ENCODE measurements at places on chromosomes 1 and 21.

GRCh38 chr1:221724931-221725605, 16.8 kb downstream of the DUSP10 start:
- DNase-seq, result no peak

- no peak for DNase-seq
Observed at GRCh38 chr1:185232874-185233273, 75.9 kb downstream of the SWT1 start.

DNA sequence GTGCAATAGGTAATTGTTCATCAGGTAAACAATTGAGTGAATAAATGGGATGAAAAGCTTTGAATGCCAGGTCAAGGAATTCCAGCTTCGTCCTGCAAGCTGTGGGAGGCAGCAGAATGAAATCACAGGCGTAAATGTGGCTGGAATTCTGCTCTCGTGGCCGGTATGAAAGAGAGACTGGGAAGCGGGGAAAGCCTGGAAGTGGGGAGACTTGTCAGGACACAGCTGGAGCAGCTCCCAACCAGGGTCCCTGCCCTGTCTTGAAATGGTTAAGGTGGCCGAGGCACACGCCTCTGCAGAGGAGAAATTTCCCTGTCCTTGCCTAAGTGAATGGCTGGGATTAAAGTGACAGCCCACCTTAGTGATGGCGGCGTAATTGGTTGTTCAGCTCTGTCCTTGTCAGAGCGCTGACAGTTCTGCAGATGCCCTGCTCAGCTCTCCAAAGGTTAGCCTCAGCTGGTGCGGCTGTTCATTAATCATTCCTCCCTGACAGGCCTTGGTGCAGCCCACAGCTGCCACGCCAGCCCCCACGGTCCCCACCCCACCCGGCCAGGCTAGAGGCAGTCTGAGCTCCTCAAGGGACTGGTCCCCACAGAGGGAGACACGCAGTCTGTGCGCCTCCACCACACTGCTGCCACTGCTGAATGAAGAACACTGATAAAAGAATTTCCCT, 398.3 kb upstream of the POU3F1 start:
- no peak for DNase-seq

GRCh38 chr1:47776667-47777131, 220.5 kb downstream of the TRABD2B start:
- DNase-seq, result no peak

- no peak for DNase-seq
Observed at GRCh38 chr21:32702702-32703101, 25.1 kb downstream of the SYNJ1 start.

- DNase-seq, result no peak
Observed at GRCh38 chr1:89489047-89489729, 35.4 kb upstream of the LRRC8B start.

DNA sequence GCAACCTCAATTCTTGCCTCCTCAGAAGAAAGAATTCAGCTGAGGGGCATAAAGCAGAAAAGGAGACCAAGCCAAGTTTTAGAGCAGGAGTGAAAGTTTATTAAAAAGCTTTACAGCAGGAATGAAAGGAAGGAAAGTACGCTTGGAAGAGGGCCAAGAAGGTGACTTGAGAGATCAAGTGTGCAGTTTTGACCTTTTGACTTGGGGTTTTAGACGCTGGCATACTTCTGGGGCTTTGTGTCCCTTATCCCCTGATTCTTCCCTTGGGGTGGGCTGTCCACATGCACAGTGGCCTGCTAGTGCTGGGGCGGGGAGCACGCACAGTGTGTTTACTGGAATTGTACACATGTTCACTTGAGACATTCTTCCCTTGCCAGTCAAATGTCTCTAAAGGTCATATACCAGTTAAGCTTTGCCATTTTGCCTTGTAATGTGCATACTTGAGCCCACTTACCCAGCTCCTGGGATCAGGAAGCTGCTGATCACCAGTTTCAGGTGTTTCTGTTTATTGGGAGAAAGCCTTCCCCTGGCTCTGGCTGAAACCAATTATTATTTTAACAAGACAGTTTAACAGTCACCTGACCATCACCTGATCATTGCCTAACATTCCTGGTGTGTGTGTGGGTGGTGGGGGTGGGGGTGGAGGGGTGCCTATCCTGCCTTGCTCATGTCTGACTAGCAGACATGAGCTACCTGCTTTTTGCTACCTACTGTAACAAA, 36.2 kb downstream of the UTP25 start:
- DNase-seq, result no peak

DNA sequence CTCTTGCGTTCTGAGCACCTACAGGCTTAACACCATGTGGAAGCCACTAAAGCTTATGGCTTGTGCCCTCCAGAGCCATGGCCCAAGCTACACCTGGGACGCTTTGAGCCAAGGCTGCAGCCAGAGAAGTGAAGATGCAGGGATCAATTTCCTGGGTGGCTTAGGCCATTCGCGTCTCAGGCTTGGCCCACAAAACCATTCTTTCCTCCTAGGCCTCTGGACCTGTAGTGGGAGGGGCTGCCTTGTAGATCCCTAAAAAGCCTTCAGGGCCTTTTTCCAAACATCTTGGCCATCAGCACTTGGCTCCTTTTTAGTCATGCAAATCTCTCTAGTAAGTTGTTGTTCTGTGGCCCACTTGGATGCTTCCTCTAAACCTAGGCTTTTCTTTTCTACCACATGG, 401.7 kb upstream of the RUNX1 start:
- DNase-seq, result no peak

DNA sequence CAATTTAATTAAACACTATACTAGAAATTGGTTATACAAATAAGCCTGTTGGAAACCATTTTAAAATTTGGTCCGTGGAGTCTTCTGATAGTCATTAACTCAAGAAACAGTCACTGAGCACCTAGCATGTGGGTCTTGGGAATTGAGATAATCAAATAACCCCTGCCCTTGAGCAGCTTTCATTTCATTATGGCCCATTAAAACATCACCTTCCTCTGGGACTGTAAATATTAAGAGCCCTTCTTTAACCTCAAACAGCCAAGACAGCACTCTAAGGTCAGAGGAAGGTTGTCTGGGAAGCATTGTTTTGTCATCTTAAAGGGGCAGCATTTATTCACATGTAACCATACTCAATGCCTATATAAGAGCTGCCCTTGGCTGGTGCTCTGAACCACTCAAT, 610.3 kb upstream of the USP24 start:
- no peak for DNase-seq

DNA sequence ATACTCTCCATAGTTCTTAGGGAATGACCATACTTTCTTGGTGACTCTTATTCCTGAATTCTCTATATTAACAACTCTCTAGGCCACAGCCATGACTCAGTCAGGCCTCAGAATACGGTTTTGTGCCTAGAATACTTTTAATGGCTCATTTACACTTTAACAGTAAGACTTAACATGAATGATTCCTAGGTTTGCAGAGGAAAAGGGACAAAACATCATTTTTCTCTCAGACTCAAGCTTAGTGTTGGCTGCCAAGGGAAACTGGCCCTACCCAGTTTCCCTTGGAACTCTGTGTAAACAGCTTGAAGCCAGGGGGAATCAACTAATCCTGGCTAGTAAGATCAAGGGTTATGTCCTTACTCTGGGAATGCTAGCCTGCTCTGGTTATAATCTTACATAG, 164.9 kb upstream of the PKN2 start:
- no peak for DNase-seq

GRCh38 chr1:206685334-206685768, 646 bp downstream of the MAPKAPK2 start:
- DNase-seq, result no peak

- peak; percentile 63 for DNase-seq
Observed at GRCh38 chr1:38872401-38873026, 634 bp downstream of the MYCBP start.

- peak; percentile 74 for DNase-seq
Observed at GRCh38 chr1:212699104-212699624, 476 bp downstream of the BATF3 start.

GRCh38 chr1:25110485-25110884, 121.8 kb downstream of the SYF2 start:
- no peak for DNase-seq

DNA sequence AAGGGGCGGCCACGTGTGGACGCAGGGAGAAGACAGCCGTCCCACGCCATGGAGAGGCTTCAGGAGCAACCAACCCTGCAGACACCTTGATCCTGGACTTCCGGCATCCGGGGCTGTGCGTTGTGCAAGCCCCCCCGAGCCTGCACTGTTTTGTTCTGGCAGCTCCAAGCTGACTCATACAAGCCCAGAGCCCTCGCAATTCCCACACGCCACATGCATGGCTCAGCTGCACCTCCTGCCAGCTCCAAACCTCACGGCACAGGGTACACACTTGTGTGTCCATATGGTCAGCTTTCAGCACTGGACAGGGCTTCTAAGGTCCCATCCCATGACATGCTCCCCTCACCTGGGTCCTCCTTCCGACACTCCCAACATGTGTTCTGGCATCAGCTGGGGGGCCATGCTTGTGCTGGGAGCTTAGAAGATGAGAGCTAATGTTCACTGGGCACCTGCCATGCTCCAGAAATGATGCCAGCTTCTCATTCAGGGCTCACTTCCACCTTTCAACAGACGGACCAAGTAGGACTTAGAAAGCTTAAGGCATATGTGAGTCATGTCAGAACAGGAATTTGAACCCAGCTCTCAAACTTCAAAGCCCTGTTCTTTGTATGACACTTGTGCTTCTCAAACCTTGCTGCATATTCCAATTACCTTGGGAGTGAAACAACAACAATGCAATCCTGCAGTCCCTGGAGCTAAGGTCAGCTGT, 137.3 kb downstream of the PGBD5 start:
- peak; percentile 5 for DNase-seq

DNA sequence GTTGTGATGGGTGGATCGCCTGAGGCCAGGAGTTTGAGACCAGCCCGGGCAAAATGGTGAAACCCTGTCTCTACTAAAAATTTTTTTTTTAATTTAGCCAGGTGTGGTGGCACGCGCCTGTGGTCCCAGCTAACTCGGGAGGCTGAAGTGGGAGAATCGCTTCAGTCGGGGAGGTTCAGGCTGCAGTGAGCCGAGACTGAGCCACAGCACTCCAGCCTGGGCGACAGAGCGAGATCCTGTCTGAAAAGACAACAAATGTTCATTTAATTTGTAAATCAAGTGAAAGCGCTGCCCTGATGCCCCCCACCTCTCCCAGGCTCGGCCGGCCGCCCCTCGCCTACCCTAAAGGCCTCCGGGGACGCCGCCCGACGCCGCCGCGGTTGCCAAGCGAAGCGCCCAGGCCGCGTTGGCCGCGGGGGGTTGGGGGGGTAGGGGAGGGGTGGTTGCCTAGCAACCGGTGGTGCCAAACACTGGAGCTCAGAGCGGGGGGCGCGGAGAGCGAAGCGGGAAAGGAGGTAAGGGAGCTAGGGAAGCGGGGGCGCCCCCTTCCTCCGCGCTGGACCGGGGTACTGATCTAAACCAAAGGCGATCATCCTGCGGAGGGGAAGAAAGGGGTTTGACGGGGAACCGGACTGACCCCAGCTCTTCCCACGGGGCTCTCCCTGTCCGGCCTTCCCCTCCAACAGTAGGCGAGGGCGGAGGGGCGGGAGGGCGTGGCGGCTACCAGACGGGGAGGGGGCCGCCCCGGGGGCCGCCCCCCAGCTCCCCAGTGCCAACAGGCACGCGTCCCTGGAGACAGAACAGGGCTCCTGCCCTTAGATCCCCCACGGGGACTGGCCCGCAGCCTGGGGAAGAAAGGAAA, at the start of gene TEKT2:
Gene TEKT2 (plus strand): TSS at position 460 of the 862 bp plus-strand sequence. CDS start 828 bp downstream, outside the sequence.
- DNase-seq, result no peak

GRCh38 chr1:2306151-2306978, 78.2 kb downstream of the SKI start:
- no peak for DNase-seq

GRCh38 chr1:226181996-226182714, 4.4 kb downstream of the ACBD3 start:
- no peak for DNase-seq

GRCh38 chr1:88350648-88351047, 333.4 kb upstream of the PKN2 start:
- no peak for DNase-seq

- DNase-seq, result peak; percentile 57
Observed at GRCh38 chr21:45994759-45995685, 13.5 kb downstream of the COL6A1 start.

DNA sequence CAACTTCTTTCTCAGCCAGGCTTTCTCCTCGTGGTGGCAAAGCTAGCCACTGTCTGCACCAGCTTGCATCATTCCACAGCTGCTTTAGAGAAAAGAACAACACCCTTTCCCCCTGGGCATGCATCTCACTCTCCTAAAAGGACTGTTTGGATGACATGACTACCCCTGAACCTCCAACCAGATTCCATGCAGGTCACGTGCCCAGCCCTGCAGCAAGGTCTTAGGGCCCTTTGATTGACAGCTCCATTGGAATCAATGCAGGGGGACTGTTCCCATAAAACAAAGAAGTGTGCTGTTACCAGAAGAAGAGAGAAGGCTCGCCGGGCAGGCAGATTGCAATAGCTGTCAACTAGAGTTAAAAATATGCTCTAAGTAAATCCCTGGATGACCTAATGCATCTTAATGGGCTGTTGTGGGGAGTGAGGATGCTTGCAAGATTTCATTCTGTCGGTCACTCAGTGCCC, 24.4 kb downstream of the KCNA2 start:
- no peak for DNase-seq

GRCh38 chr1:91617285-91617765, 116.7 kb downstream of the CDC7 start:
- no peak for DNase-seq

GRCh38 chr1:170351366-170351946, 180.5 kb upstream of the GORAB start:
- no peak for DNase-seq

DNA sequence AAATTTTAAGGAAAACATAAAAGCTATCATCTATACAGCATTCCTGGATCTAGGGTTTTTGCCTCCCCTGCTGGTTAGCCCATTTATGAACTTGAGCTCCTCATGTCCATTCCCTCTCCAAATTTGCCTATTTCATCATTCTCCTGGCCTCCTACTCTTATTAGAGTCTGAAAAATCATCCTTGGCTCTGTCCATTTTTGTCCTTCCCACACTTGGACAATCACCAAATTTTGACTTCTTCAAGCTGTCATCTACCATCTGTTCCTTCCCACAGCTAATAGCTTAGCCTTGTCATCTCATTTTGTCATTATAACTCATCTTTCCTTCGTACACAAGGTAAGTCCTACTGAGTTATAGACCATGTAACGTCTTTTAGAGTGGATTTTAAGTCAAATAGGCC, 2.2 kb upstream of the HENMT1 start:
- DNase-seq, result no peak

DNA sequence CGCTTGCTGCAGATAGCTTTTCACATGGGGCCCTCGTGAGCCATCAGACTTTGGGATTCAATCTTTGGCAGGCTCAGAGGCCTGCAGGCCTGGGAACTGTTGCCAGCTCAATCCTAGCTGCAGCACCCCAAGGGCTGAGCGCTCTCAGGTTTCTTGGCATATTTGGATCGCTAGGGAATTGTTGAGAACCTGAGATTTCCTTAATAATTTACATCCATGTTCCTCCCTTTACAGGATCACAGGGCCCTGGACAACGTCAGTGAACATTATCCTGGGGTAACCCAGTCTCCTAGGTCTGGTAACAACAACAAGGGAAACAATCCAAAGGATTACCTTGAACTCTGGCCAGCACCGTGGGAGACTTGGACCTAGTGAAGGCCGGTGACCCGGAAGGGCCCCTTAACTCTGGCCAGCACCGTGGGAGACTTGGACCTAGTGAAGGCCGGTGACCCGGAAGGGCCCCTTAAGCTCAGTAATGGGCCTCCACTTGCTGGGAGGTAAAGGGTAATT, 49.3 kb upstream of the NEK2 start:
- no peak for DNase-seq

GRCh38 chr1:22257290-22258275, 114.7 kb upstream of the WNT4 start:
- no peak for DNase-seq
